H9 (cell line): ENCODE measurements at places on chromosomes 4 and X.

GRCh38 chrX:97504431-97504830, 620.7 kb downstream of the RPA4 start:
- no peak for DNase-seq

DNA sequence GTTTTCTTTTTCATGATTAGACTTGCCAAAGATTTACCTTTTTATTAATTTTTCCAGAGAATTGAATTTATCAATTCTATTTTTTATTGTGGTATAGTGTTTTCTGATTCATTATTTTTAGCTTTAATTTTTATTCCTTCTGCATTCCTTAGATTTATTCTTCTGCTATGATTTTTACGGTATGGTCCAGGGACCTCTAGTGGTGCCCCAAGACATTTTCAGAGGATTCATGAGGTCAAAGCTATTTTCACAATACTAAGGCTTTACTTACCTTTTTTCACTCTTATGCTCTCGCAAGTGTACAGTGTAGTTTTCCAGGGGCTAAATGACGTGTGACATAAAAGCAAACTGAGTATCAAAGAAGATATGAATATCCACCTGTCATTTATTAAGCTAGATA, 8.0 kb downstream of the RADX start:
- no peak for DNase-seq

GRCh38 chr4:132527817-132528216, 621.3 kb upstream of the PCDH10 start:
- DNase-seq = no peak

DNA sequence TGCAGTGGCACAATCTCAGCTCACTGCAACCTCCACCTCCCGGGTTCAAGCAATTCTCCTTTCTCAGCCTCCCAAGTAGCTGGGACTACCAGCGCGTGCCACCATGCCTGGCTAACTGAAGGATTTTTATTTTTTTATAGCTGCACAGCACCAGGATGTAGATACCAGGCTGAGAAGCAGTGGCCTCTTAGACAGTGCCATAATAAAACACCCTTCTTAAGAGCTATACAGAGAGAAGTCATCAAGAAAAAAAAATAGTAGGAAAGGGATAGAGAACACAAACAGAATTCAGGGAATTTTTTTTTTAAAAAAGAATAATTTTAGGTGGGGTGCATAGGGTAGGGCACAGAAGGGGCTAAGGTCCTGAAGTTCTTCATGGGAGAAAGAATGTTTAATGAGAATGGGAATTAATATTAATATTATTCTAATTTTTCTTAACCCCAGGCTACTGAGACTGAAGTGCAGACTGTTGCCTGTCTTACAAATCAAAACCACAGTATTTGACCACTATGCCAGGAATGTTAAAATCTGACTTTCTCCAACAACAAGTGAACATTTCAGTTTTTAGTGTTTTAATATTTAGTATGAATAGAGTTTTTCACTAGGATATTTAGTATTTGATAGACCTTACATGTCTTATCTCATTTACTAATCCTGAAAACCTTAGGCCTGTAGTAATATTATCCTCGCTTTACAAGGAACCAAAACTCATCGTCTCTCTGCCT, 146.7 kb downstream of the KCNIP4 start:
- DNase-seq = no peak

DNA sequence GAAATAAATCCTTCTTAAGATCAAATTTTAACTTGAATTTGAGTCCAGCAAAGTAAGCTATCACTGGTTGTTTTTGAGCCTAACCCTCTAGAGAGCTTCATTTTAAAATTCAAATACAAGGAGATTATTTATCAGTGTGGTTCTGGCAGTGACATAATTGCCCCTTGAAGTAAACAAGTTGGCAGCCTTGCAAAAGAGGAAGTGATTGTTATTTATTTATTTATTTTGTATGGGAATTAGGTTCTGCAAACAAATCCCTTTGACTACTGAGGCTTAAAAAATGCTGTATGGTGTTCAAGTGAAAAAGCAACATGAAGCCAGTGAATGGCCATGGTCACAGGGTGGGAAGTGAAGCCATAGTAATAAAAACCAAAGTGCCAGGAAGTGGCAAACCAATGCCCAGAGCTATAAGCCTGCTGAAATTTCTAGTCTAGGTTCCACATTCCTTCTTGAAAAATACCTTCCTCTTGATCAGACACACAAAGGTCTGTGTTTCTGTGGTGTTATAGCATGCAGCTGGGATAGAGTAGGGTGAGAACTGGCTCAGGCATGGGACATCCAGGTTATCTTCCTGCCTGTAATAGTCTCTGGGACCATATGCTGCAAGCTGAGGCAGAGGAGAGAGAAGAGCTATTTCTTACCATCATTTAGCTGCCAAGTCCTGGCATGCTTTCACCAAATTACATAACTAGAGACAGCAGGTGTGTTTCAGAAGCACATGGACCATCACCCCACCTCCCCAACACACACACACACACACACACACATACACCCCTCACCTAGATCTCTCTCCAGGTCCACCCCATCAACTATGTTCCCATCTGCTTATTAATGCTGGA, 47.1 kb upstream of the TSPAN7 start:
- no peak for DNase-seq

GRCh38 chrX:78375894-78376293, 48.5 kb upstream of the CYSLTR1 start:
- DNase-seq = no peak

DNA sequence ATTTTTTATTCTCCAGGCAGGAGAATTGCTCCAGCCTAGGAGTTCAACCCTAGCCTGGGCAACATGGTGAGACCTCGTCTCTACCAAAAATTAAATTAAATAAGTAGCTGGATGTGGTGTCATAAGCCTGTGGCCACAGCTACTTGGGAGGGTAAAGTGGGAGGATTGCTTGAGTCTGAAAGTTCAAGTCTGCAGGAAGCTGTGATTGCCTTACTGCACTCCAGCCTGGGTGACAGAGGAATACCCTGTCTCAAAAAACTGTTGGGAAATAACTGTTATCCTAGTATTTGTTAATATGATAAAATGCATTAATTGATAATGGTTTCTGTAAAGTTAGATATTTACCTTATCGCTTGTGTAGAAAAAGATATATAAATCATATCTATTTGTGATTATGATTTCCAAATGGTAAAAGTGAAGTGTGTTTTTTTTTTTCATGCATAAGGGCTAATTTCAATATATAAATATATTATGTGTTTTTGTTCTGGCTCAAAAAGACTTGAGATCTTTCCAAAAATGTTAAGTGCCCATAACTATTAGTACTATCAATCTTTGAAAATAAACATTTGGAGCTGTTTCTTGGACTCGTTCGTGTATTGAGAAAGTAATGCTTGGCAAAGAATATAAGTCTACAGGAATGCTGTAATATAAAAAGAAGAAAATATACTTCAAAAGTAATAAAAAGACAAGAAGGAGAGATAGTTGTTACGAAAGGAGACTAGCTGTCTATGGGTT, 396.6 kb downstream of the ADGRL3 start:
- no peak for DNase-seq
